ENCODE measurements at places on chromosomes 16 and 17. TPM values are rescaled to one million over a fixed set of nuclear protein-coding genes. Genes with fewer than 3 reads are reported as not detected.
A peak's percentile ranks its signal among the peaks of the same experiment; 100 is the strongest.

The MT4 gene
- total RNA-seq: not detected

The SLC5A10 gene
- not detected for total RNA-seq

The KRT32 gene
- 0.22 TPM for total RNA-seq

The CCL17 gene
- not detected for total RNA-seq

The TBX2 gene
- total RNA-seq: 8.2 TPM

The LDHD gene
- total RNA-seq: 97.9 TPM

The C16orf92 gene
- not detected for total RNA-seq

The IRX3 gene
- total RNA-seq: 94.4 TPM

The SALL1 gene
- total RNA-seq: 1.3 TPM

The HOXB9 gene
- total RNA-seq: not detected

The OTOP2 gene
- total RNA-seq: not detected

The WDR59 gene
- 52.5 TPM for total RNA-seq

The JPT1 gene
- total RNA-seq: 13.8 TPM

The ALDH3A1 gene
- total RNA-seq: not detected

GRCh38 chr17:69592692-69593350, 178.3 kb downstream of the MAP2K6 start:
- no peaks in the 10 kb centered on the region for H3K36me3 ChIP-seq
- no peaks in the 10 kb centered on the region for H3K27me3 ChIP-seq
- H3K4me1 ChIP-seq: peaks cover under 1% of the 10 kb centered on the region
- no peak overlapping the region for H3K27ac ChIP-seq

DNA sequence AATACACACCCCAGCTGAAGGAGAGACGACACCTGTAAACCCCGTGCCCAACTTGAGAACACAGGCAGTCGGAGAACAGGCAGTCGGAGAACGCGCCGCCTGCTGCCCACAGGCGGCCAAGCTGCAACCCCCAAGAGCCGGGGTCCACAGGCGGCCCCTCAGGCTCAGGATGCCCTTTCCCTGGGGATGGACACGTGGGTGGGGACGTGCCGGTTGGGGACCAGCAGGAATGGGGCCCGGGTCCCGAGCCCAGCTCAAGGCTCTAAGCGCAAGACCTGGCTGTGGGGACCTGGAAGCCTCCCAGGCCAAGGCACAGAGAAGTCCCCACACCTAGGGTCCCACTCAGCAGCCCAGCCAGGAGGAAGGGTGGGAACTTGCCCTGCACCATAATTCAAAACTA, 79.5 kb upstream of the GNG13 start:
- peak; percentile 5 for DNase-seq
- no peaks in the 10 kb centered on the region for H3K4me1 ChIP-seq
- H3K27me3 ChIP-seq: no peaks in the 10 kb centered on the region

GRCh38 chr16:54897930-54898329, 32.7 kb upstream of the IRX5 start:
- no peaks in the 10 kb centered on the region for H3K27me3 ChIP-seq
- H3K36me3 ChIP-seq: no peaks in the 10 kb centered on the region
- DNase-seq: no peak
- no peak overlapping the region for H3K27ac ChIP-seq
- no peak overlapping the region for H3K4me3 ChIP-seq

GRCh38 chr16:49854796-49855203, 1.1 kb downstream of the ZNF423 start:
- peaks cover 78% of the 10 kb centered on the region for H3K4me1 ChIP-seq
- H3K4me3 ChIP-seq: peak overlapping the region; percentile 87
- peak overlapping the region; percentile 97 for H3K27ac ChIP-seq
- H3K36me3 ChIP-seq: no peaks in the 10 kb centered on the region
- H3K27me3 ChIP-seq: peaks cover 5% of the 10 kb centered on the region

- H3K27me3 ChIP-seq: no peaks in the 10 kb centered on the region
- H3K4me3 ChIP-seq: no peak overlapping the region
- no peaks in the 10 kb centered on the region for H3K36me3 ChIP-seq
- no peak overlapping the region for H3K27ac ChIP-seq
- DNase-seq: no peak
Measured at GRCh38 chr17:71679832-71680231, 441.0 kb upstream of the SOX9 start.

- no peak overlapping the region for H3K4me3 ChIP-seq
- H3K27ac ChIP-seq: no peak overlapping the region
- DNase-seq: no peak
Measured at GRCh38 chr16:86490859-86491639, 19.3 kb upstream of the FOXF1 start.

DNA sequence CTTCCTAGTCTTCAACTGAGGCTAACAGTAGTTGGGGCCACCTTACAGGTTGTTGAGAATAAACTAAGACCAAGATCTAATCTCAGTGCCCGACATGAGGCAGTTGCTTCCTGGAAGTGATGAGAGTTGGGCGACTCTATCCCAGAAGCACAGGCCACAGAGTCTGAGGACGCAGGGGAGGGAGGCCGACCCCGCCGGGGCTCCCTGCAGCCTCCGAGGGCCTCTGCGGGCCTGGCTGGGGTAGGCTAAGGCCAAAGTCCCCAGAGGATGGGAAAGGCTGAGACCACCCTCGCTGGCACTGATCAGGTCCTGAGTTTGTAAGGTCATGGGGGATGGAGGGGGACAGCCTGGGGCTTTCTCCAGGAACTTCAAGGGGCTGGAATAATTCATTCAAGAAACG, 74.0 kb downstream of the ENGASE start:
- H3K4me3 ChIP-seq: no peak overlapping the region
- no peaks in the 10 kb centered on the region for H3K36me3 ChIP-seq
- no peak overlapping the region for H3K27ac ChIP-seq
- no peaks in the 10 kb centered on the region for H3K4me1 ChIP-seq
- no peak for DNase-seq

DNA sequence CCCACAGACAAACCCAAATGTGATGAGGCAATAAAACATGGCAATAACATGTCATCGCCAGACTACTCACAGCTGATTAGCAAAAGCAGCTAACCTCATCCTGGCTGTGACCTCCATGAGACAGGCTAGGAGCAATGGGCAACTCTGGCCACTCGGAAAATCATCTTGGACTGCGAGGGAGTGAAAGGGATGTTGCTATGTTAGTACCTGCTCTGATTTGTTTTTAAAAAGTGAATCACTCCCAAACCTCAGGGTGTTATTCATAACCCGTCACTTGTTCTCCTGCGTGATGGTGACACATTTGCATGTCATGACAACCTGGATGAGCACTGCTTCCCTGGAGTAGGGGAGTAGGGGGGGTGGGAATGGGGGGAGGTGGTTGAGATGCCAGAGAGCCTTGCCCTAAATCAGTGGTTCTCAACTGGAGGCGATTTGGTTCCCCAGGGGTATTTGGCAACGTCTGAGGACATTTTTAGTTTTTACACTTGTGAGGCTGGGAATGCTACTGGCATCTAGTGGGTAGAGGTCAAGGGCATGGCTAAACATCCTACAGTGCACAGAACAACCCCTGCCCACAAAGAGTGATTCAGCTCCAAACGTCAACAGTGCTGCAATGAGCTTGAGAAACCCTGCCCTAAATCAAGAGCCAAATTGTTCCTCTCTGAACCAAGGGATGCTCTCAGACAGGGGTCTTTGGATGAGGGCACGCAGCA, 241.7 kb downstream of the SOX9 start:
- no peak overlapping the region for H3K4me3 ChIP-seq
- peaks cover 40% of the 10 kb centered on the region for H3K27me3 ChIP-seq
- H3K36me3 ChIP-seq: no peaks in the 10 kb centered on the region

- DNase-seq: no peak
- H3K27me3 ChIP-seq: no peaks in the 10 kb centered on the region
- H3K27ac ChIP-seq: peak overlapping the region; percentile 34
- H3K36me3 ChIP-seq: no peaks in the 10 kb centered on the region
- H3K4me3 ChIP-seq: no peak overlapping the region
Measured at GRCh38 chr16:69820926-69821541, 58.9 kb downstream of the WWP2 start.

- no peaks in the 10 kb centered on the region for H3K27me3 ChIP-seq
- H3K27ac ChIP-seq: peak overlapping the region; percentile 85
- H3K36me3 ChIP-seq: no peaks in the 10 kb centered on the region
- no peak for DNase-seq
Measured at GRCh38 chr17:77421630-77421972, 280.8 kb downstream of the SEC14L1 start.

GRCh38 chr16:9791556-9791955, 390.7 kb downstream of the GRIN2A start:
- peaks cover 25% of the 10 kb centered on the region for H3K4me1 ChIP-seq
- no peak overlapping the region for H3K4me3 ChIP-seq
- no peaks in the 10 kb centered on the region for H3K36me3 ChIP-seq
- no peaks in the 10 kb centered on the region for H3K27me3 ChIP-seq
- no peak for DNase-seq

DNA sequence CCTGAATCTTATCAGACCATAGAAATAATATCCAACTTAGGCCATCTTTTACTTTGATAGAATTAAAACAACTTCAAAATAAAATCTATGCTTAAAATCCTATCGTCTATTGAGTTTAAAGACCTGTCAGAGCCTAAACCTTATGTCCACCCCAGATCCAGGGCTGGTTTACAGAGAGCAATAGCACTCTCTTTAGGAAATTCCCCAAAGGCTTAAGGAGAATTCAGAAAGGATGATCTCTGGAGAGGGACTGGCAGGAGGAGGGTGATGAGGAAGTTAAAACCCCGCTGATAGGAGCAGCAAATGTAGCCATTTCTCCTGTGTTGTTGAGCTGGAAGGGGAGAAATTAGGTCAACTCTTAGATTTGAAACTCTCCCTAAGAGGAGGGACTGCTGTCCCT, 175.3 kb downstream of the HS3ST4 start:
- H3K27ac ChIP-seq: no peak overlapping the region
- H3K36me3 ChIP-seq: no peaks in the 10 kb centered on the region
- no peaks in the 10 kb centered on the region for H3K4me1 ChIP-seq
- H3K27me3 ChIP-seq: peaks cover 4% of the 10 kb centered on the region
- no peak overlapping the region for H3K4me3 ChIP-seq

GRCh38 chr17:11292491-11292890, 51.5 kb downstream of the SHISA6 start:
- no peaks in the 10 kb centered on the region for H3K4me1 ChIP-seq
- no peaks in the 10 kb centered on the region for H3K36me3 ChIP-seq
- no peak for DNase-seq
- H3K27me3 ChIP-seq: peaks cover 23% of the 10 kb centered on the region
- H3K27ac ChIP-seq: no peak overlapping the region

GRCh38 chr16:57186872-57187854, 1.0 kb downstream of the RSPRY1 start:
- H3K36me3 ChIP-seq: no peaks in the 10 kb centered on the region
- H3K4me3 ChIP-seq: peak overlapping the region; percentile 97

GRCh38 chr17:29079887-29080286, 36.9 kb downstream of the PIPOX start:
- peaks cover 86% of the 10 kb centered on the region for H3K36me3 ChIP-seq
- no peaks in the 10 kb centered on the region for H3K27me3 ChIP-seq
- no peak for DNase-seq
- peaks cover 43% of the 10 kb centered on the region for H3K4me1 ChIP-seq
- no peak overlapping the region for H3K27ac ChIP-seq
- no peak overlapping the region for H3K4me3 ChIP-seq

GRCh38 chr17:59791603-59792457, 84.4 kb downstream of the VMP1 start:
- DNase-seq: no peak
- H3K4me1 ChIP-seq: peaks cover 11% of the 10 kb centered on the region
- no peaks in the 10 kb centered on the region for H3K27me3 ChIP-seq

- no peak for DNase-seq
- no peak overlapping the region for H3K4me3 ChIP-seq
- H3K27ac ChIP-seq: no peak overlapping the region
- H3K4me1 ChIP-seq: no peaks in the 10 kb centered on the region
Measured at GRCh38 chr17:71380535-71380934, 740.3 kb upstream of the SOX9 start.

GRCh38 chr17:49012769-49013255, 15.6 kb downstream of the IGF2BP1 start:
- no peak for DNase-seq
- no peak overlapping the region for H3K4me3 ChIP-seq
- peaks cover 5% of the 10 kb centered on the region for H3K4me1 ChIP-seq

DNA sequence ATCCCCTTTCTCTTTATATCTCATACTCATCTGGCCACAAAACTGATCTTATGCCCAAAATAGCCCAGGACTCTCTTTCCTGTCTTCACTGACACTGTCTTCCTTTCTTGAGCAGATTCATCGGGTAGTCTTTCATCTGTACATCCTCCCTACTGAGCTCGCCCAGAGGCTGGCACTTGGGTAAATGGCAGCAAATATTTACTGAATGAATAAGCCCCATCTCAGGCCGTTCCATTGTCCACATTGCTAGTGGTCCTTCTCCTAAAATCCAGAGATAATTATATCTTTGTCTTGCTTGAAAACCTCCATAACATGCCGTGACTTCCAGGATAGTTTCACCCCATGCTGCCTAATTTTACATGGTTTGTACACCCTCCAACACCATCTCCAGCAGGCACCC, 158.1 kb upstream of the SDK2 start:
- no peaks in the 10 kb centered on the region for H3K36me3 ChIP-seq
- no peaks in the 10 kb centered on the region for H3K4me1 ChIP-seq
- peaks cover 58% of the 10 kb centered on the region for H3K27me3 ChIP-seq
- no peak for DNase-seq
- no peak overlapping the region for H3K27ac ChIP-seq

DNA sequence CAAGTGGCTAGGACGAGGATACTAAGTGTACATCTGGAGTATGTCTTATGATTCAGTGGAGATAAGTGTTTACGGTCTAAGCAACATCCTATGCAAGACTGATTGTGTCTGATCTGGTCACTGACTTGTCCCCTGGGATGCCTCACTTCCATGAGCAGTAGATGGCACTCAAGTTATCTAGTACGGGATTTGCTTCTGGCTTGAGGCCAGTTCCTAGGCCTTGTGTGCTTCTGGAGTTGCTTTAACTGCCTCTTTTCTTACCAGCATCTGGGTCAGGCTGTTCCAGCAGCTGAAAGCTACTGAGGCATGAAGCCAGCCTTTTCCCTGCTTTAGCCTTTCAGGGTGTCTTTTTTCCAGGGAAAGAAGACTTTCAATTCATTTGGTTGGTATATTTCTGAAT, 23.0 kb downstream of the SUPT6H start:
- H3K27ac ChIP-seq: no peak overlapping the region
- no peak overlapping the region for H3K4me3 ChIP-seq
- H3K4me1 ChIP-seq: peaks cover 6% of the 10 kb centered on the region
- no peak for DNase-seq
- peaks cover 100% of the 10 kb centered on the region for H3K36me3 ChIP-seq
- no peaks in the 10 kb centered on the region for H3K27me3 ChIP-seq

- H3K4me3 ChIP-seq: no peak overlapping the region
- H3K27me3 ChIP-seq: peaks cover 6% of the 10 kb centered on the region
- DNase-seq: no peak
- H3K27ac ChIP-seq: no peak overlapping the region
- no peaks in the 10 kb centered on the region for H3K36me3 ChIP-seq
Measured at GRCh38 chr17:253091-253846, 71.8 kb upstream of the DOC2B start.

DNA sequence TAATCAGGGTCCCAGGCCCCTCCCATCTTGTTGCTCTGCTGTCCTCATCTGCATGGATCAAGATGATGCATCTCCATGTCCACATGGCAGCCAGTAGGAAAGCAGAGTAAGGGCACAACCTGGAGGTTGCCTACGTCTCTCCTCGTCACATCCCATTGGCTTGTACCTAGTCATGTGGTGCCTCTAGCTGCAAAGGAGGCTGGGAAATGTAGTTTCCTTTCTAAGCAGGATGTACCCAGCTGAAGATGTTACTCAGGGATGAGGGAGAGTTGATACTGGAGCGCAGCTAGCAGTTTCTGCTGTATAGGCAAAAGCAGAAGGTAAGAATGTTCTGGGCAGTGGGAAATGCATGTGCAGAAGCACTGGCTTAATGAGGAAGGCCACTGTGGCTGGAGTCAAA, 20.8 kb downstream of the ABCC1 start:
- H3K27me3 ChIP-seq: no peaks in the 10 kb centered on the region
- H3K36me3 ChIP-seq: peaks cover 16% of the 10 kb centered on the region
- H3K4me1 ChIP-seq: peaks cover 43% of the 10 kb centered on the region
- H3K4me3 ChIP-seq: no peak overlapping the region

GRCh38 chr17:82052638-82053059, 951 bp downstream of the GPS1 start:
- H3K4me3 ChIP-seq: peak overlapping the region; percentile 91
- peaks cover 70% of the 10 kb centered on the region for H3K36me3 ChIP-seq
- H3K27me3 ChIP-seq: no peaks in the 10 kb centered on the region
- no peak for DNase-seq

All from left ventricle myocardium inferior (tissue), 1 donor.